ENCODE measurements at places on chromosomes 11 and 22.

DNA sequence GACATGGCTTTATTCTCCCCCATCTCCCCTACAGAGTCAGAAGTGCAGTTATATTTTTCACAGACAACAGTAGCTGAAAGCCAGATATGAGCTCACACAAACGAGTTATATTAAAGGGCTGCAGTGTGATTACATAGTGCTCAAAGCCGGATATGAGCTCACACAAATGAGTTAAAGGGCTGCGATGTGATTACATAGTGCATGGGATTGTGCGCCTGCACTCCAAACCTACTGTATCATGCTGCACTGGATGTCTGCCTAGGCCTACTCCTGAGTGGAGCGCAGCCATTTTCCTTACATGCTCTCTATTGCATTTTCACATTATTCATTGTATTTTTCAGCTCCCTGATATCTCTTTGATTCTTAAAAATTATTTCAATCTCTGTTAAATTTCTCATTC is 414.6 kb upstream of the LARGE1 start:
- no peak for DNase-seq

DNA sequence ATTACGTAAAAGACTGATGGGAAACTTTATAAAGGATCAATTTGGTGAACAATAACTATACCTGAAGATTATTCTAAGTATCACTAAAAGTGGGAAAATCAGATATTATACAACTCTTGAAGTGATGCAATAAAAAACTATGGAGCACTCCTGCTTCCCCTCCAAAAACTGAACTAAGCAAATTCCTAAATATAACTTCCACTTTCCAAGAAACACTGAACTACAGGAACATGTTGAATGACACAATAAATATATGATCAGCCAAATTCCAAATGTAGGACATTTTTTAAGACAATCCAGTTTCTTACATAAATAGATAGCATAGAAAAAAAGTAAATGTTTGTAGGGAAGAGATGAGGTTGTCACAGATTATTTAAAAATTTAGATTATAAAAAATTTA is 102.1 kb upstream of the APOA1 start:
- no peak for DNase-seq

- no peak for DNase-seq
These were observed 33.7 kb downstream of the A4GALT start for GRCh38 chr22:42686756-42687491.

DNA sequence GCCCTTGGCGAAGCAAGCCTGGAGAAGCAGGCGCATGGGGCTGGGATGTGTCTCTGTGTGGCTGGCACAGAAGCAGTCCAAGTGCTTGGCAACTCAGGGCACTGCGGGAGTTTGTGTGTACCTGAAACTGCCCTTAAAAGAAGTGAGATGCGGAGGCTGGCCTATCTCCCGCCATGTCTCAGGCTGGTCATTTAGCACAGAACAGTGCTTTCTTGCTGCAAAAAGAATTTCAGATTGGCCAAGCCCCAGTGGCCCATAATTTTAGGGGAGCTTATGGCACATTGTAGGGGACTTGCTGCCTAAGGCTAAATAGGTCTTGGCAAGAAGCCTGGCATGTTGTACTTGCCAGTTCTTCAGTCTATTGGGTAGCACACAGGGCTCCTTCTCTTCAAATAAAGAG is 16.4 kb downstream of the EHF start:
- no peak for DNase-seq

DNA sequence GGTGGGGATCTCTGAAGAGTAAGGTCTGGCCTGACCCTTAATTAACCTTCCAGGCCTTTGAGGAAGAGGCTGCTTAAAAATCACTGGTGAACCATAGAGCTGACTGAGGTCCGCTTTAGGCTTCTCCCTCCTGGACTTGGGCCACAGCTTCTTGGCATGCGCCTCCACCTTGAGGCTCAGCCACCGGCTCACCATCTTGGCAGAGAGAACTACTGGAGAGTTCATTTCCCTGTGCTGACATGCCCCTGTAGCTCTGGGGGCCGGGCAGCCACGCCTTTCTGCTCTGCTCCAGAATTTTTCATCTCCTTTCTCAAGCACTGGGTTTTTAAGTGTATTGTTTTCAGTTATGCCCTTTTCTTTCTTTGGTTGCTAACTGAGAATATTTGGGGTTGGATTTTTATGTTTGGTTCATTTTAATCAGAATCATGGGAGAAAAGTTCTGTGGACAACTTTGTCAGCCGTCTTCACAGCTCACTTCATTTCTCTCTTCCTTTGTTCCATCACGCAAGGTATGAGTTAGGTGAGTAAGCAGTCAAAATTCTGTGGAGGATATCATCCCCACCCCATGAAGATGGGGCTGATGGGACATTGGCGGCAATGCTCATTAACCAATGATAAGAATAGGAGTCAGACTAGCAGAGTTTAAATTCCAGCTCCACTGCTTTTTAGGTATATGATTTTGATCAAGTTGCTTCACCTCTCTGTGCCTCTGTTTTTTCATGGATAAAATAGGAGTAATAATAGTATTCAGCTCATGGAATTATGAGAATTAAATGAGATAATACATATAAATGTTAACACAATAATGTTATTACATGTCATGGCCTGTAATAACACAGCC is 103.9 kb downstream of the DBX1 start:
- DNase-seq = no peak

DNA sequence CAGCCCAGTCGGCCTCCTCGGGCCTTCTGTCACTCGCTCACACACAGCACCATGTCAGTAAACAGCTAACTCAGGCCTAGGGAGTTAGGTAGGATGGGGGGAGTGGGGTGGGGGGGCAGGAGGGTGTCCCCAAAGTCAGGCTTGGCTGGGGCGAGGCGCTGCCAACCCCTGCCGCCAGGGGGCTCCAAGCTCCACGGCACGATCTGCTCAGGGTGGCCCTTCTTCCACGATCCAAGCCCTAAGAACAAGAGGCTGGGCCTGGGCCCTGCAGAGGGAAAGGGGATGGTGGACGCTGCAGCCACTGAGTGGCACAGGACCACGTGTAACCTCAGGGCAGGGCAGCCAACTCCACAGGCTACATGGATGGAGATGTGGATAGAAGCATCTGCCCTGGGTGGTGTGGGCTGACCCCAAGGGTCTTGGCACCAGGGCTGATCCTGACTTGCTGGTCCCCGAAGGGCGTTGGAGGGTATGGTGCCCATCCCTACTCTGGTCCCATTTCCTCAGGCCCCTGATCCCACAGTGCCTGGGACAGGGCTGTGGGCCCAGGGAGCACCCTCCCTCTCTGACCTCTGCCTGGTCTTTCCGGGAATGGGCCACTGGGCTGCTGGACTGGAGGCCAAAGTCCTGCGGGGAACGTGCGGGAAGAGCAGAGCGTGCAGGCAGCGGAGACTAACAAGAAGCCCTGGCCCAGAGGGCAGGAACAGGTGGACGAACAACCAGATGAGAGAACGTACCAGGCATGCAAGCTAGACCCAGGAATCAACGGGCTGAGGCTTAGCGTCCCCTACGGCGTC is 29.1 kb upstream of the TXNRD2 start:
- DNase-seq = peak; percentile 38
